SK-N-SH treated with all-trans-retinoic acid at 6 μM for 48 hours (cell line): ENCODE measurements at places on chromosomes 12 and 14.

GRCh38 chr12:110304061-110304551, 23.1 kb downstream of the ATP2A2 start:
- peak; percentile 58 for ATAC-seq

DNA sequence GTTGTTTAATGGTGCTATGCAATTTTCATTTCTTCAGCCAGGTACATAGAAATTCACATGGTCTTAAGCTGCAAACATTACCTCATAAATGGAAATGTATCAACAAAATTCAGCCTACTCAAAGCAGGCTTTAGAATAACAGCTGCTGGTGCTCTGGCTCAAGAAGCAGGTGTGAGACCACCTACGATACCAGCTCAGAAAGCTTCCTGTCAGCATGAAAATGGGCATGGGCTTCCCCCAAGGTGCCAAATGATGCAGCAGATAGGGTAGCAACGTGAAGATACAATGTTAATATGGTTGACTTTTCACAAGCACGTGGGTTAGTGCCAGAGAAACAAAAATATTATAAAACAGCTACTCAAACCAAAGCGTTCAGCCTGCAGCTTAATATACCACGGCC, 343.4 kb upstream of the PRICKLE1 start:
- ATAC-seq = no peak

GRCh38 chr12:76024942-76025600, 6.5 kb downstream of the PHLDA1 start:
- peak; percentile 41 for ATAC-seq

DNA sequence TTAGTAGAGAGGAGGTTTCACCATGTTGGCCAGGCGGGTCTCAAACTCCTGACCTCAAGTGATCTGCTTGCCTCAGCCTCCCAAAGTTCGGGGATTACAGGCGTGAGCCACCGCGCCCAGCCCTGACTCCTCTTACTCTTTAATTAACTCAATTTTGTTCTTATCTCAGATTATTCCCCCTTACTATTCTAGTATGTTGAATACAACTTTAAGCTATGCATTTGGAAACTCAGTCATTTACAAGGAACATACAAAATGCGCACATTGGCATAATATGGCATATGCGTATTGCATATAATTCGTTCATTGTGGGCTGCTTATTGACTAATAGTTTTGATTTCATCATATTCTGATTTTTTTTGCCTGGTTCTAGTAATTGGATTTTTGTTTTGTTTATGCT, 10.8 kb upstream of the CD163 start:
- ATAC-seq = no peak

DNA sequence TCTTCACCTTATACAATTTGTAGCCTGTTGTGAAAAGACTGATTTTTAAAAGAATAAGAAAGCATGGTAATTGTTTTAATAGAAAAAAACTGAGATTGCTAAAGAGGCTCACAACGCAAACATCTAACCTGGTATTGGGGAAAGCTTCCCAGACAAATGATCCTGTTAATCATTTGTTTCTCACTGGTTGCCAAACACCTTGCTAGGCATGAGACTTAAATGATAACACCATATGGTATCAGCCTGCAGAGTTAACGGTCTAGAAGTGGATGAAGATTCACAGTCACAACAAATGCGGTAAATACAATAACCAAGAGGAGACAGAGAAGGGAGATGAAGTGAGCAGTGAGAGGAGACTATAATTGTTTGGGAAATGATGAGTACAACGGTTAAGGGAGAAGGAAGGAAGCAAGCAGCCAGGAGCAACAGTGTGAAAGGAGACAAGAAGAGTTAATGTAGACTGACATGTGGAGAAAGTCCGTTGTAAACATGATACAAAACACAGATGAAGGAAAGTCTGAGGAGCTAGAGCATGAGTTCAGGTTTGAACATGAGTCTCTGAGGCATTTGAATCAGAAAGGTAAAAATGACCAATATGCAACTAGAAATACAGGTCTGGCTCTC, 19.8 kb downstream of the GXYLT1 start:
- ATAC-seq = no peak

DNA sequence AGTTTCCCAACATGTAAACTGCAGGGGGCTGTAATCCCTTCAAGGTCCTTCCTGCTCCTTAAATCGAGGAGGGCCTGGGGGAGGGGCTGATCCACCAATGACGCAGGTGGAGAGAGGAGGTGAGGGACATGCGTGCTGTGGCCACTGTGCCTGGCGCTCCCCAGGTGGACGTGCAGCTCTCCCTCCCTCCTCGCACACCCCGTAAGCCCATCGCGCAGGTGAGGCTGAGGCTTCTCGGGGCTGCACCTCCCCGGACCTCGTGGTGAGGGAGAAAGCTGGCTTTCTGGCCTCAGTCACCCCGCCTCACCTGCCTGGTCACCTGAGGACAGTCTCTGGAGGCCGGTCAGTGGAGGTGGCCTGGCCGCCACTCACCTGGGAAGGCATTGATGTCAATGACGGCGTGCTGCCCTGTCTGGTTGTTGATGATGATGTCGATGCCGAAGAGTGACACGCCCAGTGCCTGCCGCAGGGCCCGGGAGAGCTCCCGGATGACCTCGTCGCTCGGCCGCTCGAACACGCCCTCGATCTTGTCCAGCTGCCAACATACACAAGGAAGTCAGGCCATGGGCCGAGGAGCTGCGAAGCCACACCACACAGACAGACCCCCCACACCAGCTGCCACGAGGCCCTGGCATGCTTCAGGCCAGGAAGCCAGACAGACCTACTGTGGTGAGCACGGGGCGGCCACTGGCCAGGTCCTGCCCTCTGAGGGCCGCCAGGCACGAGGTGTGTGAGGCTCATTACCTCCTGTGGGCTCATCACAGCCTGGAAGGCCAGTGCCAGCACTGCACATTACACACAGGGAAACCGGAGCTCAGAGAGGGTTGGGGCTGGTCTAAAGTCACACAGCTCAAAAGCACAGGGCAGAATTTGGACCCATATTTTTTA, 23.3 kb downstream of the CHGA start:
- ATAC-seq = peak; percentile 46

DNA sequence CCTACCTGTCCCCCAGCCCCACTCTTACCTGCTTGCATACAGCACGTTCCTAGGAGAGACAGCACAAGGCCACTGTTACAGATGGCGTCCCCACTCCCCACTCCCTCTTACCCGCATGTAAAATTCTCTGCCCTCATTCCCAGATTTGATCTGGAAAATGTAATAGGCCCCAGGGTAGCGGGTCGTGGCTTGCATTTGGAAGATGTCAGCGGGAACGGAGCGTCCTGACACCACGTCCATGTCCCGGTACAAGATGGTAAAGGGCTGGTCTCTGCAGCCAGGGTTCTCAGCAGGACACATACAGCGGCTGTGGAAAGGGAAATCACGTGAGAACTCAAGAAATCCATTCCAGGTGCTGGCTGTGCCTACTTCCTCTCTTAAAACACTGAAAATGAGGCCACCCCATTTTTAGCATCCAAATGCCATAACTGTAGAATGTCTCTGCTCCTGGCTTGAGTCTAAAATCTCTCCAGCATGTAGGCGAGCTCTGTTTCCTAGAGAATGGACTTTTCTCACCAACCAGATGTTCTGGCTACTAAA, 10.1 kb upstream of the TC2N start:
- ATAC-seq = no peak
